Tibial nerve (tissue), 4 donors: ENCODE measurements at places on chromosomes 4 and X. TPM values are rescaled to one million over a fixed set of nuclear protein-coding genes. Genes with fewer than 3 reads are reported as not detected.

Gene RRAGB
- total RNA-seq: 32.2 TPM

Gene HELT
- not detected for total RNA-seq

- no peak overlapping the region for H3K4me3 ChIP-seq
- peak overlapping the region; percentile 70 for H3K27ac ChIP-seq
- H3K27me3 ChIP-seq: no peaks in the 10 kb centered on the region
- H3K36me3 ChIP-seq: no peaks in the 10 kb centered on the region
Observed at GRCh38 chr4:8402181-8402597, 38.3 kb downstream of the ACOX3 start.

GRCh38 chrX:124086411-124086810 lies 124.9 kb downstream of the STAG2 start:
- no peaks in the 10 kb centered on the region for H3K4me1 ChIP-seq
- no peaks in the 10 kb centered on the region for H3K27me3 ChIP-seq
- no peak overlapping the region for H3K4me3 ChIP-seq
- DNase-seq: no peak
- H3K27ac ChIP-seq: no peak overlapping the region

Gene UGT2B15
- not detected for total RNA-seq
